ENCODE measurements at places on chromosomes 12 and 14.

GRCh38 chr12:90112666-90113065, 404.0 kb upstream of the ATP2B1 start:
- DNase-seq: no peak

GRCh38 chr12:115472852-115473251, 788.9 kb upstream of the TBX3 start:
- DNase-seq: no peak

- DNase-seq: no peak
Measured at GRCh38 chr14:57346741-57347140, 43.6 kb upstream of the NAA30 start.

DNA sequence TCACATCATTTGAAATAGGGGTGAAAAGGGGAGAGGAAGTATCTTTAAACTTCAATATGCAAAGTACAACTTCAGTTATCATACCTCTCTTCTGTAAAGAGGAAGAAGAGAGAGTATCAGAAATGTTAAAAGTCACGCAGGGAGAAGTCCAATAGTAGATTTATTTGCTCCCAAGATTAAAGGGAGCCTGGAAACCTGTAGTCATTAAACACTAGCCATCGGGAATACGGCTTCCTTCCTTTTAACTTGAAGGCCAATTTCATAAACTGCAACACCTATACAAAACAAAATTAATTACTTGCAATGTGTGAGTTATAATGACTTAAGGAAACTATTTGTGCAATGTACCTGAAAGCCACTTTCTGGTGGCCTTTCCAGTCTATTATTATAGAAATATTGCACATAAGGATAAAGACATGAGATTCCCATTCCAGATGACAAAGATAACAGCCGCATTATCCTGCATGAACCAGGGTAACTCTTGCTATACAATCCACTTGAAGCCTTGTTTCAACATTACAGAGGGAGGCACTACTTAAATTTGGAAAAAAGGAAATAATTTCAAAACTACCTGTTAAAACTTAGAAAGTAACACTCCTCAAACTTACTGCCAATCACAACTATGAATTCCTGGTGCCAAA, 4.6 kb downstream of the BTG1 start:
- DNase-seq: no peak

GRCh38 chr14:54333511-54333910, 63.3 kb upstream of the CDKN3 start:
- DNase-seq: no peak

GRCh38 chr12:81043979-81044740, 33.7 kb upstream of the ACSS3 start:
- no peak for DNase-seq

DNA sequence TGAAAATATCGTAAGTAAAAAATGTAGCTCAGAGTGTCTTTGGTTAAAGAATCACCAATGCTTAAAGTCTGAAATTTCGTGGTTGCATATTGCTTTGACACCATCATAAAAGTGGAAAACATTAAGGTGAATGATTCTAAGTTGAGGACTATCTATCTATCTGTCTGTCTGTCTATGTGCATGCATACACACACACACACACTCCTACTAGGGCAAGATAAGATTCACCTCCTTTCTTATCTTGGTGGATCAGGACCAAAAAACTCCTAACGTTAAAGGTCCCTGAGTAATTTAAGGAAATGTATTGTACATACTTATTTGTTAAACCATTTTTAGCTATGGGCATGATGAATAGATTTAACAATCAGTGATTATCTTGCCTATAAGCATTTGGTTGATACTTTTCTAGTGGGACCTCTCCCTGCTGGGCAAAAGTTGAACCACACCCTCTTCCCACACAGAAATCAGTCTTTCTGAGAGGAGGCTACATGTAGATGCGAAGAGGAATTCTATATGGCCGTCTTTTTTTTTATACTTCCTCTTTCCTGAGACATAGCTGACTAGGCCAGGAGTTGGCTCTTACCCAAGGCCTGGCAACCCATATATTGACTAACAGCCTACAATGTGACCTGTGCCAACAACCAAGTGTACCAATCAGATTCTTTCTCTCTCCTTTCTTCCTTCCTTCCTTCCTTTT, 19.3 kb upstream of the LLPH start:
- no peak for DNase-seq

DNA sequence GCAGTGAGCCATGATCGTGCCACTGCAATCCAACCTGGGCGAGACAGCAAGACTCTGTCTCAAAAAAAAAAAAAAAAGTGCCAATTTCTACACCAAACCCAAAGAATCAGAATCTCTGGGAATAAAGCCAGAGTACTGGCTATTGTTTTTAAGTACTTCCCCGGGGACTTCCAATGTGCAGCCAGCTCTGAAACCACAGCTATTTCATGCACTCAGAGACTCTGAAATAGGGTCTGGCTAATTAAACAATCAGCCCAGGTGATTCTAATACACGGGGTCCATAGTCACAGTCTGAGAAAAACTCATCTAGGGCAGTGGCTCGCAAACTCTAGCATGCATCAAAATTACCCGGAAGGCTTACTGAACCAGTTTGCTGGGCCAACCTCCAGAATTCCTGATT, 56.3 kb downstream of the SIX6 start:
- no peak for DNase-seq

DNA sequence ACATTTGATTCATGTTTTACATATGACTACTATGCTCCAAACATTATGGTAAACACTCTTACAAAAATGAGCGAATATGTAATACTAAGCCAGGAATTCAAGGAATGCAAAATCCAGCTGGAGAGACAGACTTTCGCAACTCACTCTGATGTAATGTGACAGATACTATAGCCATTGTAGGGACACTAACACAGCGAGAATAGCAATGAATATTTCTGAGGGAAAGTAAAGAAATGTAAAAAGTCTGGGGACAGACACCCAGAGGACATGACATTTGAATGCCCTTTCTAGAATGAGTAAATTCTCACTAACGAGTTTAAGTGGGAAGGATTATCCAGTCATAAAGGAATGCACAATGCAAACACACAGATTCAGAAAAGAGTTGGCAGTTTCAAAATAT, 121.9 kb downstream of the PIK3C2G start:
- DNase-seq: no peak

GRCh38 chr14:101859538-101859902, 98.0 kb downstream of the PPP2R5C start:
- DNase-seq: no peak

DNA sequence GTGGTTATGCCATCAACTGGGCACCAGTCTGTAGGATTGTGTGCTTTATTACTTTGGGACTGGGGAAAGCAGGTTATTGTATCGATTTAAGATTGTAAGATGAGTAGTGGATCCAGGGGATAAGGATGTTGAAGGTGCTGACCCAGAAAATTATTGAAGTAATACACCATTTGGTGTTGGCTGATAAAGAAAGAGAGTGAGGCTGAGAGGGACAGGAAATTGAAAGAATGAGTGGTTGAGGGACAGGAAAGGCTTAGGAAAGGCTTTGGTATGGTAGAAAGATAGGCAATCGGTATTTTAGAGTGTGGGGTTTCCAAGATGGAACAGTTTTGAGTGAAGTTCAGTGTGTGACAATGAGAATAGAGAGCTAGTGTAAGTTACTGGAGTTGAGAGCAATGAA, 12.3 kb downstream of the PPHLN1 start:
- DNase-seq: no peak

DNA sequence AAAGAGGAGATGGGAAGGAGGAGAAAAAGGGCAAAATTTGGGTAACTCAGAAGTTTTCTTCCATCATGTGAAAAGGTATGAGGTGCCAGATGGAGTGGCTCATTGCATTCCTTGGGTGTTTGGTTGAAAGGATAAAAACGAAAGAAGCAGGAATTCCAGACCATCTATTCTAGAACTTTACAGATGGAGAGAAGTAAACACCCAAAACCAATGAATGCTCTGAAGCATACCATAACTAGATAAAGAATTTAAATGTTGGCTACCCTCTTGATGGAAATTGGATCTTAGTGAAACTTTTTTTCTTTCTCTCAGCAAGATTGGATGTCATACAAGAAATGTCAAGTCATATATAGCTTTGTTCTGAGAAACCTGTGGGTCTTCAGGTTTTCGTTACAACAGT, 175.6 kb upstream of the FAR2 start:
- DNase-seq: no peak

GRCh38 chr12:95890958-95891357, 32.2 kb downstream of the SNRPF start:
- DNase-seq: no peak

- no peak for DNase-seq
Measured at GRCh38 chr14:71852181-71852580, 80.0 kb upstream of the RGS6 start.

- no peak for DNase-seq
Measured at GRCh38 chr12:11738450-11738849, 89.0 kb downstream of the ETV6 start.

All from stimulated activated CD4-positive, alpha-beta T cell treated with anti-CD3 and anti-CD28 coated beads, Interleukin-1b, Interleukin-23, amount 100 ng/mL, for 1 hour (primary cell).